ENCODE measurements at places on chromosomes 2 and 18.

DNA sequence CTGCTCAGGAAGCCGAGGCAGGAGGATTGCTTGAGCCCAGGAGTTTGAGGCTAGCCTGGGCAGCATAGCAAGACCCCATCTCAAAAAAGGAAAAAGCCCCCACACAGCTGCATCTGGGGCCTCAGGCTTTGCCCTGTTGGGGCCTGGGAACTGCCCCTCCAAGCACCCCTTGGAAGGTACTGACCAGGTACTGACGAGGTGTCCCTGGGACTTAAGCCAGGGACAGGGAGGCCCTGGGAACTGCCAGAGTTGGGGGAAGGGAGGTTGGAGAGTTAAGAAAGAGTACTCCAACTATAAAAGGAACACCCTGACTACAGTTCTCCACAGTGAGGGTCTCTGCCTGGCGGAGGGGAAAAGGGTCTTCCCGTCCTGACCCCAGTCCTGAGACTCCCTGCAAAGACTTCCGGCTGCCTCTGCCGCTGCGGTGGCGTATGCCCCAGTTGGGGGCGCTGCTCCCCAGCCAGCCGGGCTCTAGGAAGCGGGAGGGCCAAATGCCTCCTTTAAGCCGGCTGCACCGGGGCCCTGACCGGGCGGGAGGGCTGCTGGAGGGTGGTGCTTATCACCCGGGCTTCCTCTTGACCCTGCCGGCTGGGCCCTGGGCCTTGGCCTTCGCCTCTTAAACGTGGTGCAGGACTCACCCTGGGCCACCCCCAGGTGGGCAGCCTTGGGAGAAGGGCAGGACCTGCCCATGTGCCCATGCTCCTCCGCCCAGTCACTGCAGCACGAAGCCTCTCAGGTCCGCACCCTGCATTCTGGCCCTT is 12.8 kb downstream of the SLC30A3 start:
- peak; percentile 73 for DNase-seq

DNA sequence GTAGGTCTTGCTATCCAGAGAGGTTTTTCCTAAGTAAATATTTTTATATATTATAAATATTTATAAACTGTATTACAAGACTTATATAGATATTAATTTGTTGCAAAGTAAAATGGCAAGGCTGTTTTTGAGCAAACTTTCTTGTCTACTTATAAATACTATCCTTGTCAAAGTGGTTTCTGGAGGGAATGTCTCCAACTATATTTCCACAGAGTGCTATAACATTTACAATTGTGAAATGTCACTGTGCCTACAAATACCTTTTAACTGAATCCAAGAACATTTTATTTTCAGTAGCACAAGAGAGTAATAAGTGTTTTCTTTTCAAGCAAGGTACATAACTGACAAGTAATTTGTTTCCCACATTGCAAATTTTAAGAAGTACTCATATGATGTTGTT is 256.8 kb downstream of the ZNF385B start:
- DNase-seq, result no peak

GRCh38 chr2:170504810-170505145 is 210.4 kb upstream of the SP5 start:
- DNase-seq, result peak; percentile 15

- DNase-seq, result no peak
These were observed 359.3 kb upstream of the EPHA4 start for GRCh38 chr2:221931251-221931991.

- DNase-seq, result no peak
These were observed 303.9 kb upstream of the FBXO11 start for GRCh38 chr2:48210189-48210588.

DNA sequence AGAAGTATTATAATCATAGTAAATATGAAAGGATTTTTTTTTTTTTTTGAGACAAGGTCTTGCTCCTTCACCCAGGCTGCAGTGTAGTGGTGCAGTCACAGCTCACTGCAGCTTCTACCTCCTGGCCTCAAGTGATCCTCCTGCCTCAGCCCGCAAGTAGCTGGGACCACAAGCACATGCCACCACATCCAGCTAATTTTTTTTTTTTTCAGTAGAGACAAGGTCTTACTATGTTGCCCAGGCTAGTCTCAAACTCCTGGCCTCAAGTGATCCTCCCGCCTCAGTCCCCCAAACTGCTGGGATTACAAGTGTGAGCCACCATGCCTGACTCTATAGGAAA is 301.6 kb upstream of the STON1 start:
- DNase-seq, result no peak

DNA sequence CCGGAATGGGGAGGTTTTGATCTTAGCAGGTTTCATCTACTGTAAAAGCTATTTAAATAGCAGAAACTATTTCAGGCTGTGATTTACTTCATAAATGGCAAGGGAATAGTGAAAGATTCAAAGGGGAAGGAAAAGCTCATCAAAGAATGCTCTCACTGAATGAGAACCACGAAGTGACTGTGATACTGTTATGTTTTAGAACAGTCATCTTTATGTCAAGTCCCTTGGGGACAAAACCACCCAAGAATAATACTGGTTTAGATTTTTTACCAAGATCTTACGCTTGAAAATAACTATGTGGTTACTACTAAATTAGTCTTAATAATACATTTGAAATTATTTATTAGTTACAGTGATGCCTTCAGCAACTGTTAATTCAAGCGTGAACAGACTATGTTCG is 28.1 kb downstream of the FARSB start:
- DNase-seq, result no peak

All from astrocyte of the hippocampus (primary cell).